Muscle of back (tissue), 13 donors: ENCODE measurements at places on chromosomes 1 and 21. TPM values are rescaled to one million over a fixed set of nuclear protein-coding genes. Genes with fewer than 3 reads are reported as not detected.

- peak; percentile 34 for DNase-seq
Measured at GRCh38 chr1:76115171-76115570, 40.6 kb downstream of the ST6GALNAC3 start.

DNA sequence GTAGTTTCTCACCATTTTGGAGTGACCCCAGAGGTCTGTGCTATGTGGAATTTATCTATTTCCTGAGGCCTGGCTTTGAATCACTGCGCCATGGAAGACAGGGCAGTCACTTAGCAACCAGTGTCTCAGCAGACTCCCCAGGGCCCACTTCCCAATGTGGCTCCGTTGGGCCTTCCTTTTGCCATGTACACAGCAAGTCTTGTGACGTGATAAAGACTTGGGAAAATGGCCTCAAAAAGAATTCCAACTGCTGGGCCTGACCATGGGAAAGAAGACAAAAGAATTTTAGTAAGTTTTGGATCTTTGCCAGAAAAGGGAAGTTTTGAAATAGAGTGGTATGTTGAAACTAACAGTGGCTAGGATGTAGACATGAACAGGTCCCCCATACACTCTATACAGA is 36.2 kb downstream of the TLR5 start:
- no peak for DNase-seq

GRCh38 chr1:2206813-2207487 is 12.4 kb upstream of the FAAP20 start:
- DNase-seq, result no peak

DNA sequence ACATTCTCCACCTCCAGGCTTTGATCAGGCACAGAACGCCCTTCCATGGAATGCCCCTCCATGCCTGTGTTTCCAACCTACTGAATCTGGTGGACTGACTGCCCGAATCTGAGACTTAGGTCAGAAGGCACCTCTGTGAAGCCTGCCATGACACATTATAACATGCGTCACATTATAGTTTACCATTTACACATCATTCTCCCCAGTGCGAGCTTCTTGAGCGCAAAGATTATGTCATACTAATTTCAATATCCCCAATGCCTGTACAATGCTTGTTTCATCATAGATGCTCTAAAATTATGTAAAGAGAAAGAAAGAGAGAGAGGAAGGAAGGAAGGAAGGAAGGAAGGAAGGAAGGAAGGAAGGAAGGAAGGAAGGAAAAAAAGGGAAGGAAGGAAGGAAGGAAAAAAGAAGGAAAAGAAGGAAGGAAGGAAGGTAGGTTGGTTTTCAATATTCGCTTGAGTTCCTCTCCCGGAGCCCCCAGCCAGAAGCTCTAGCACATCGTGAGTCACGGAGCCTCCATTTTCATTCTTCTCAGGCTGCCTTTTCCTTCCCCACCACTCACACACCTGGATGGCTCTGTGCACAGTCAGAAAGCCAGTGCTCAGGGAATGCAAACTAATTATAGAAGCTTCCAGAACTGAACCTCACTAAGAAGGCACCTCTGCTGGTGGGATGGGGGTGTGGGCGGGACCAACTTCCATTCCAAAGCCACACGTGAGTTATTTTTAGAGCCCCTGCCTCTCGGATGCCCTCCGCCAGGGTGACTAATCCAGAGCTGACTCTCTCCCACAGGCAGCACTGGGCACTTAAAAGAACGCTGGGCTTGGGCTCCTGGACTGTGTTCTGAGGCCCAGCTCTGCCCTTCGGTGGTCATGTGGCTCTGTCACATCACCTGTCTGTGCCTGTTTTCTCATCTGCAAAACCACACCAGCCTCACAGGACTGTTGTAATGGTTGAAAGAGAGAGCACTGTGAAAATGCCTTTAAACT is 27.4 kb downstream of the LAMB3 start:
- DNase-seq, result no peak

- DNase-seq, result no peak
Measured at GRCh38 chr1:224864006-224864405, 65.5 kb upstream of the DNAH14 start.

The ZNF648 gene
- 0.07 TPM for polyA plus RNA-seq

The PTCH2 gene
- polyA plus RNA-seq, result 8.3 TPM
